Activated naive CD4-positive, alpha-beta T cell treated with Interleukin-2 at 50 U/mL for 16 hours (primary cell): ENCODE measurements at places on chromosomes 3 and 15.

DNA sequence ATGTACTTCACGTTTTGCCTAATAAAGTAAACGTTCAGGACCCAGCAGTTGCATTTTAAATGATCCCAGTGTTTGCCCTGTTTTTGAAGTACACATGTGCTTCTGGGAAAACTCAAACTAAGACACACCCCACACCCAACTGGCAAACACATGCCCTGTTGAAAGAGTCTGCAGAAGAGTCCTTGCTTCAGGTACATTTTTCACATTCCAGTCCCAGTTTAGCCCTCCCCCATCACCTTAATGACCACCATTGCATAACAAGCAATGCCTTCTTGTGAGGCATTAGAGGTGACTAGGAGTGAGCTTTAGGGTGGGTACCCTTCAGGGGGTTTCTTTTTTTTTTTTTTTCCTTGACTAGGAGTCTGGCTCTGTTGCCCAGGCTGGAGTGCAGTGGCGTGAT, 322.3 kb downstream of the CNTN4 start:
- DNase-seq: no peak

DNA sequence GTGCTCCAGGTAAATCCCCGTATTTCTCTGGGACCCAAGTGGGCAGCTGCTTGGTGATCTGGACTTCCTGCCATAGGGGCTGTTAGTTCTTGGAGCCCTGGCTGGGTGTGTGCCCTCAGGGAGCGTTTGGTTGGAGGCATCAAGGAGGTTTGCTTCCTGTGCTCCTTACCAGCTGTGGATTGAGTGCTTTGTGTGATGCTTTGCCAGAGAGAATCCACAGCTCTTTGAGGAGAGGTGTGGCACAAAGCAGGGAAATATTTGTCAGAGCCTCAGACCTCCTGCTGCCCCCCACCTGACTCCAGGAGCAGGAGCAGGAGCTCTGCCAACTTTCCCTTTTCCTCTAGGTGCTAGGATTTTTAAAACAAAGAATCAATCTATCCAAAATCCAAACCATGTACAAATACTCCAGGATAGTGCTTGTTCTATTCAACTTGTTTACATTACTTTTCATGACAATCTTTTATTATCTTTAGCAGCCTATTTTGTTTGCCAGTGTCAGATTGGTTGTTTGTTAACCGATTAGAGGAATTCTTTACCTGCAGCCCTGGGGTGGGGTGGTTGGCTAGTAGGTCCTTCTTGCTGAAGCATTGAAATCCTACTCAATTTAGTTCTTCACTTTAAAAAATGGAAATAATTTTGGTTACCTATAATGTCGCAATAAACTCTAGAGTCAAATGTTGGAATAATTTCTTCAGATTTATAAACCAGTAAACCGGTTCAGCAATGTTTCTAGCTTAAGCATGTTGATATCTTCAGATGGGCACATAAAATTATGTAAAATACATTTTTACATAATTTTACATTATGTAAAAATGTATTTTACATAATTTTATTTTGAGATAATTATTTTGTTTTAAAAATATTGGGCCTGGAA, 2.5 kb downstream of the CTDSPL start:
- DNase-seq: no peak

GRCh38 chr3:146024260-146024659, 136.7 kb downstream of the PLOD2 start:
- no peak for DNase-seq

DNA sequence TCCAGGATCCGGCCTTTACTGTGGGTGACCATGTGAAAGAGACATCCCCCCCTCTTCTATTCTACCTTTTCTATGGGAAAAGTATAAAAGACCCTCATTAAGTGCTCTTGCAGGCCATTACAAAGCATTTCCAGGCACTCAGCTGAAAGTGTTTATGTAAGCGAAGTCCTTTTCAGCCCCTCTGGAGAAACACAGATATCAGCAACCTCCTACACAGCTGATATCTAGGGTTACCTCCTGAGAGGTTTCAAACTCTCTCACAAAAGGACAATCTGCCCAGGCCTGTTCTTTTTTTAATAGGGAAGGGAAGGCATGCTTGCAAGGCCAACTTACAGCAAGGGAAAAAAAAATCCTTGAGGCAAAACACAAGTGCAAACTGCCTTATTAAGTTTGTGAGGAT, 12.6 kb downstream of the ETV5 start:
- DNase-seq: no peak

GRCh38 chr3:49617390-49618013, 56.6 kb upstream of the APEH start:
- no peak for DNase-seq

DNA sequence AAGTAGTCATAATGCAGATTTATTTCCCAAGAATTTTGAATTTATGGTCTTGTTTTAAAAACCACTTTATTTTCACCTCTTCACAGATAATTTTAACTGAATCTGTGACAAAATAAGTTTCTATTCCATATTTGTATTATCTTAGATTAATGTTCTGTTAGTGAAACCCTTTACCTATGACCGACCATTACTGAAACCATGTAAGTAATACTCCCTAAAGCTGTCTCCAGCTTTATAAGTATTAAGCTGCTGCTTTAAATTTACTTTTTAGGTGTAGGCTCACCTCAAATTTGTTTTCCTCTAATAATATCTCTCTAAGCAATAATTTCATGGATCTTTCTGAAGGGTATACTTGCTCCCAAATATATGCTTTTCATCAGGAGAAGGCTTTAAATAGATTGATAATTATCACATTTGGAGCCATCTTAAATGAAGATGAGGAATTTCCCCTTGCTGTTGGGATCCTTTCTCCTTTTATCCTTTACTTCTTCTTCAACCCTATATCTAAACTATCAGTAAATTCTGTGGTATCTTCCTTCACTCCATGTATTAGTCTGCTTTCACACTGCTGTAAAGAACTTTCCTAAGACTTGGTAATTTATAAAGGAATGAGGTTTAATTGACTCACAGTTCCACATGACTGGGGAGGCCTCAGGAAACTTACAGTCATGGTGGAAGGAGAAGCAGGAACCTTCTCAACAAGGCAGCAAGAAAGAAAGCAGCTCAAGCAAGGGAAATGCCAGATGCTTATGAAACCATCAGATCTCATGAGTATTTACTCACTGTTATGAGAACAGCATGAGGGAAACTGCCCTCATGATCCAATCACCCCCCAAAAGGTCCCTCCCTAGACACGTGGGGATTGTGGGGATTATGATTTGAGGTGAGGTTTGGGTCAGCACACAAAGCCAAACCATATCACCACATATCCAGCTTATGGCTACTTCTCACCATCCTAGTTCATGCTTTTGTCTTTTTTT, 92.3 kb upstream of the P2RY1 start:
- no peak for DNase-seq

DNA sequence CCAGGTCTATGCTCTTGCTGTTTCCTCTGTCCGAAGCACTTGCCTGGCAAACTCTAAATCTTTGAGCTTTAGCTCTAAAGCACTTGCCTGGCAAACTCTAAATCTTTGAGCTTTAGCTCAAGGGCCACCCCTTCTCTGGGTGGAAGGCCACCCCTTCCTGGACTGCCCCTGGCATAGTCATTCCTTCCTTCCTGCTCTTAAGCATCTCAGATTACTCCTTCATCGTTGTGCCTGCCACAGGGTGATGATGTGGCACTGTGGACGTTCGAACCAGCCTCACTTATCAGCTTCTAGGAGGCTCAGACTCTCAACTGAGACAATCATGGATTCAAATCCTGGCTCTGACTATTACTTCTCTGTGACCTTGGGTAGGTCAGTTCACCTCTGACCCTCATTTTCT, 10.5 kb upstream of the CRABP1 start:
- DNase-seq: no peak

- no peak for DNase-seq
Observed at GRCh38 chr3:163890661-163891060, 1187.6 kb downstream of the SI start.

DNA sequence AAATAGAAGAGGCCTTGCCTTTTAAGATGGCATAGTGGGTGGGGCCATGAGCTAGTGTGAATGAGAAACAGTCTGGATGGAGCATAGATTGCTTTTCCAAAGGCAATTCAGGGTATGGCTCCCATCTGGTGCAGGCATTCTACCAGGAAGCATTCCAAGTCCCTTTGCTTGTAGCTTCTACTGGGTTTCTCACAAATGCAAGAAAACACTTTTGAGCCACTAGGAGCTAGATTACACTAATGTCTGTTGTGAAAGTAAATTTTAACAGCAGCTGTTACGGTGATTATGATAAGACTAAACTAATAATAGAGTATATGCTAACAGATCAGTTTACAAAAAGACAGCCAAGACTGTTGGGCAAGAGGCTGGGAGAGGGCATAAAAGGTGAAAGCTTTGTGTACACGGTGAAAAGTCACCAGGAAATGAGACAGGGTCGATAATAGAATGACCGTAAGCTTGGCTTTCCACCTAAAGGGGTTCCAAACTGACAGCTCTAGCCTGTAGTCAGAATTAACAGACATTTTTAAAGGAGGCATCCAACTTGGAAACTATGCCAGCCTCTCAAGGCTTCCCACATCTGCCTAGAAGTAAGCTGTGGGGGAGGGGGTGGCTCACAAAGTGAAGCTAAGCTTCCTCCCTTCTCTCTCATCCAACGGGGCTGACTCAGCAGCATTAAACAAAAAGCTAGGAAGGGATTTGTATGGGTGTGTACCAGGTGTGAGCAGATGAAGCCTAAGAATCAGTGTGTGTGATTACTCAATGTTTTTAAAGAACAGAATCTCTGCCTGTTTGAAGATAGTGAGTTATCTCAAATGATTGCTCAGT, 61.1 kb upstream of the GPD1L start:
- no peak for DNase-seq

DNA sequence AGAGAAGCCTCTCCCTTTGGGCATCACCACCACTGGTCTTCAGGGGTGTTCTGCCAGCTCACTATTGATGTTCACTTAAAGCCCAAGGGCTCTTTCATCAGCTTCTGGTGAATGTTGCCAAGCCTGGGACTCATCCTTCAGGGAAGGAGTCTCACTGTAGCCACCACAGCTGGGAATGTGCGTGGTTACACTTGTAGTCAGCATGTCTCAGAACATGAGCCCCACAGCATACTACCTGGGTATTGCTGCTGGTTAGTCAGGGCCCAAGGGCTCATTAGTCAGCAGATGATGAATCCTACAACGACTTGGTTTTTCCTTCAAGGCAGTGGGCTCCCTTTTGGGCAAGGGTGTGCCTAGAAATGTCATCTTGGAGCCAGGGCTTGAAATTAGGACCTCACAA, 412.9 kb downstream of the VGLL3 start:
- no peak for DNase-seq

GRCh38 chr3:94372026-94372425, 309.2 kb downstream of the NSUN3 start:
- no peak for DNase-seq

DNA sequence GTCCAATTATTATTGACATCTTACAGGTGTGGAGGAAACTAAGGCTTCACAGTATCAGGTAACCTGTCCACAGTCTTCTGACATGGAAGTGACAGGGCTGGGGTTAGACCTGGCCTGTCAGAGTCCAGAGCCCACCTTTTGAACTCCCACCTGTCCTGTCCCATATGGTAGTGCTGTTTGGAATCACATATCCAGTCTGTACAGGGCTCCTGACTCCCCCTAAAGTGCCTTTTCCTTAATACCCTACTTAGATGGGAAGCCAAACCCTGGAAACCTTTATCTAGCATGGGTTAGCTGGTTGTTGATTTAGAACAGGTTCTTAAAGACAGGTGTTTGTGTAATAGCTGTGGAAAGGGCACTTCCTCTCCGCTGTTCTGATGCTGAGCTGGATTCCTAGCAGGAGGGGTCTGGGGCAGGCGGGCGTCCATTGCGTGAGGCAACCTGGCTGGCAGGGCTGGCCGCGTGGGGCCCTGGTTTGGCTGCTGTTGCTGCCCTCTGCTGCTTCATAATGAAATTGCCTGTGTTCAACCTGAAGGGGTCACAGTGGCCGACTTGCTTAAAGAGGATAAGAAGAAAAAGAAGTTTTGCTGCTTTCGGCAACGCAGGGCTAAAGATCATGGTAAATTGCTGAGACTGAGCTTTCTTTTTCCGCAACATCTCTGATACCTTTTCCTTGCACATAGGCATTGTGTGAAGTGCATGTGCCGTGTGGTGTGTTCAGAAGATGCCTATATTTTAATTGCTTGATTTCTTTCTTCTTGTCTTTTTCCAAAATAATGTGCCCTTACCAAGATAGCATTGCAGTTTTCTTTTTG, 136.2 kb downstream of the CHDH start:
- peak; percentile 61 for DNase-seq

- no peak for DNase-seq
Observed at GRCh38 chr3:87997966-87998365, 60.8 kb downstream of the CGGBP1 start.

- DNase-seq: no peak
Observed at GRCh38 chr3:158718490-158719170, 13.6 kb downstream of the RARRES1 start.

DNA sequence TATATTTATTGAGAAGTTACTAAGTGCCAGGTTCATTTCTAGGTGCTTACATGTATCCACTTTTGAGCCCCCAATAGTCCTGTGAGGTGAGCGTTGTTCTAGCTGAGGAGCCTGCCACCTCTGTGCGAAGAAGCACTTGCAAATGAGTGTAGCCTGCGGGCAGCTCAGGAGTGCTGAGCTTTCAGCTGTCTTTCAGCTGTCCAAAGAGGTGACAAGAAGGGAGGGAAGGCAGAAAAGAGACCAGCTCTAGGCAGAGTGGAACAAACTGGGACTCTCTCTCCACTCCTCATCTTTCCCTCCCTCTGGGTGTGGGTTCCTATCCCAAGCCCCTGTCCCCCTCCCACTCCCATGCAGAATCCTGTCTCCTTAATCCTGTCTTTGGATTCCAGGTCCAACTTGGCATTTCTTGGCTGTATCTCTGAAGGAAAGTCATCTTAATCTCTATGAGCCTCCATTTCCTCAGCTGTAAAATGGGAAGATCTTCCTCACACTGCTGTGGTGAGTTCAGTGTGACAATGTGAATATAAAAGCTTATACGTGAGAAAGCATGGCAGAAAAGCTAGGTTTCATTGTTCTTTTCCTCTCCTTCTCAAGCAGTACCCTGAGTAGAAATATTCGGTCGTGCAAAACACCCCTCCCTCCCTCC, 6.7 kb upstream of the SRP14 start:
- DNase-seq: no peak

GRCh38 chr3:188830893-188831292, 340.9 kb upstream of the TPRG1 start:
- DNase-seq: no peak

- no peak for DNase-seq
Observed at GRCh38 chr15:82970078-82970686, 15.8 kb upstream of the RAMAC start.

GRCh38 chr15:80778964-80779657, at the start of gene CEMIP:
TSS of gene CEMIP (plus strand) at chr15:80779370. CDS start at chr15:80873880, 94,510 bp downstream.
- DNase-seq: peak; percentile 39

DNA sequence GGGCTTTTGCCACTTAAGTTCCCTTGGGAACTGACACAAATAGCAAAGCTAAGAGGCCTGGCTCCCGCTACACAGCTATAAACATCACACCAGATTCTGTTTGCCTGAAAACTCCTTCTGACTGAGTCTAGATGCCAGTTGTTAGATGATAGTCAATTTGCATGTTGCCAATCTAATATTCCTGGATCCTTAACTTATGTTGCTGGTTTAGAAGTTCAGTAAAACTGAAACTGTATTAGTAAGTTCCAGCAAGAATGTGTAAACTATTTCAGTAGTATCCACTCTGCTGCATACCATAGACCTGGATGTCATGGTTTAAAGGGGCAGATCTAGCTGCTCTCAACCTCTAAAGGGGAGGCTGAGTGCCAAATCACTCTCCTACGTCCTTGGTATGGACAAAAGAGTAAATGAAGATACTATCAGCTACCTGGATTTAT, 27.1 kb upstream of the LACTB start:
- DNase-seq: no peak

GRCh38 chr3:127351321-127351720, 63.5 kb upstream of the PRR20G start:
- no peak for DNase-seq
